ENCODE measurements at places on chromosomes 2 and 18.
A peak's percentile ranks its signal among the peaks of the same experiment; 100 is the strongest.

- DNase-seq = no peak
Measured at GRCh38 chr2:64582774-64583340, 58.7 kb downstream of the AFTPH start.

DNA sequence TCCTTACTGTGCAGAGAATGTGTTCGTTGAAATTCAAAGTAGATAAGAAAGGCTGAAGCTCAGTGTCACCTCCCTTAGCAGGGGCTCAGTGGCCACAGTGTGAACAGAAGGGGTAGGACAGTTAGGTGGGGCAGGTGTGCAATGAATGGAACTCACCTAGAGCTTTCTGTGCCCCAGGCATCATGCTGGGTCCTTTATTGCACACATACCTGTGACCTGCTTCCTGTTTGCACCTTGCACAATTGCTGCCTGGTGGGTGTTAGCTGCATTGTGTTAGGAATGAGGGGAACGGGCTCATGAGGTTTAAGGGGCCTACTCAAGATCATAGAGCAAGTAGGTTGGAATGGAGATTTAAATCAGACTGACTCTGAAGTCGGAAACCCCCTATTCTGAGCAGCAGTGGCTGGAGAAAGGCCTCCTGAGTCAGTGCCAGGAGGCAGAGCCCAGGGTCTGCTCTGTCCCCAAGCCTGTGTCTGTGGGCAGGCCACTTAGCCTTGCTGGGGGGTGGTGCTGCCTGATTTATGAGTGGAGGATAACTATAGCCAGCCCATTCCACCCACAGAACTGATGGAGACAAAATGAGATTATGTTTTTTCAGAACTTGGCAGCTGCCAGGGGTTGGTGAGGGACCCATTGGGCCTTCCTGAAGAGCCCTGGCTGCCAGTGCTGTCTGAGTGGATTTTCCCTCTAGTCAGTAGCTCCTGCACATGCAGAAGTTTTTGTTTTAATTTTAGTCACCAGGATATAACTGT, 76.2 kb downstream of the NPAS2 start:
- peak; percentile 24 for DNase-seq

DNA sequence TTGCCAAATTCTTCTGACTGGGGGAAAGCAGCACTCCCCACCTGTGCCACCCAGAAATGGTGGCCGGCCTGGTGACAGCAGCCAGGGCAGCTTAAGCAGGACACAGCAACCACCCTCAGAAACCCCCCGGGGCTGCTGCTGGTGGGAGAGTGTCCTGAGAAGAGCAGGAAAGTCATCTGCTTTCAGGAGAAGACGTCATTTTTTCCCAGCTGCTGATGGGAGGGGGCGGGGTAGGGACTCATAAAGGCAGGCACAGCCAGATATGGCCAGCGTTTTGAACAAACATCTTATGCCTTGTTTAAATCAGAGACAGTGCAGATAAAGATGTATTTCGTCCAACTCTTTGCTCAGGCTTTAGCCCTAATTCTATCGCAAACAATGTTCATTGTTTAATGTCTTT, 139.5 kb downstream of the LRRC30 start:
- no peak for DNase-seq

DNA sequence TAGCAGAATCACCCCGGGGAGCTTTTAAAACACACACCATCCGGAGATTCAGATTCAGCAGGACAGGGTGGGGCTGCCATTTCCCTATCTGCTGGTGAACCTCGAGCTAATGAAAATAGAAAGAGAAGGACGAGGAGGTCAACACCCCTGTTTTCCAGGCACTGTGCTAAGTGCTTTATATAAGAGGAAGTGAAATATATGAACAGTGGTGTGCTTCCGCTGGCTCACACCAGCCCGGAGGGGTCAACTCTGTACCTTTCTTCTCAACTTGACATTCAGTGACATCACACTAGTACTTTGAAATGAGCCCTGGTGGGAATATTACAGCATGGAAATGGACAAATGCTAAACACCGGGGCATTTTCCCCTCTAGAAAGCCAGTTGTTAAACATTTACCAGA, 108.3 kb upstream of the LTBP1 start:
- DNase-seq = no peak

- peak; percentile 5 for DNase-seq
Measured at GRCh38 chr2:127622561-127623387, 23.2 kb upstream of the GPR17 start.

- DNase-seq = peak; percentile 11
Measured at GRCh38 chr2:218992703-218993344, 398 bp downstream of the CRYBA2 start.

GRCh38 chr2:16661526-16661925, 4.1 kb downstream of the CYRIA start:
- no peak for DNase-seq

- no peak for DNase-seq
Measured at GRCh38 chr2:233542507-233542906, 24.1 kb downstream of the USP40 start.

DNA sequence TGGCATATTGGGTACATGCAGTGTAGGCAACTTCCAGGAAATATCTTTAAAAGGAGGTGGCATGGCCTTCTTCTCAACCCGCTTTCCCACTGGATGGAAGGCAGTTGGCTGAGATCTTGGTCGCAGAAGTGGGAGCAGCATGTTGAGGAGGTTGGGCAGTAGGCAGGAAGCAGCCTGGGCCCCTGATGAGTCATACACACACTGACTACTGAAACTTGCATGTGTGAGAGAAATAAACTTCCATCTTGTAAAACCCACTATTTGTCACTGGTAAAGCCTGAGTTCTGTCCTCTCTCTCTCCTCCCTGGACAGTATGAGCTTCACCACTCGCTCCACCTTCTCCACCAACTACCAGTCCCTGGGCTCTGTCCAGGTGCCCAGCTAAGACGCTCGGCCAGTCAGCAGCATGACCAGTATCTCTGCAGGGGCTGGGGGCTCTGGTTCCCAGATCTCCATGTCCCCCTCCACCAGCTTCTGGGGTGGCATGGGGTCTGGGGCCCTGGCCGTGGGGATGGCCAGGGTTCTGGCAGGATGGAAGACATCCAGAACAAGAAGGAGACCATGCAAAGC, 233.8 kb upstream of the SPRED2 start:
- DNase-seq = no peak

DNA sequence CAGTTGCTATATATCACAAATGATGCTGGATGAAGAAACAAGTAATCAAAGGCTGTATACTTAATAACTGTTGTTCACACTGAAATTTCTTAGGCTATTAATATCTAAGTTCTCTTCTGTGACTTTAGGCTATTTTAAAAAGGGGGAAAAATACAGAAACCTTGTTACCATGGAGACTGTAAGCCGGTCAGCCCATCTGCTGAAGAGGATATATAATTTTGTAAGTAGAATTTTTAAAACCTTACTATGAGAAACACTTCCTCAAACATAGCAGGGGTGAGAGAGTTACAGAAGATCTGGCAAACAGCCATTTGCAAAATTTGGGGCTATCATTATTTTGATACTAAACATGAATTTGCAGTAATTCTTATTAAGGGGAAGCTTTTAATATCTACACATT, 27.8 kb downstream of the CACNB4 start:
- DNase-seq = no peak

- no peak for DNase-seq
Measured at GRCh38 chr18:63562284-63562683, 20.1 kb downstream of the SERPINB12 start.

- DNase-seq = no peak
Measured at GRCh38 chr2:45264227-45265225, 255.3 kb upstream of the SIX2 start.

DNA sequence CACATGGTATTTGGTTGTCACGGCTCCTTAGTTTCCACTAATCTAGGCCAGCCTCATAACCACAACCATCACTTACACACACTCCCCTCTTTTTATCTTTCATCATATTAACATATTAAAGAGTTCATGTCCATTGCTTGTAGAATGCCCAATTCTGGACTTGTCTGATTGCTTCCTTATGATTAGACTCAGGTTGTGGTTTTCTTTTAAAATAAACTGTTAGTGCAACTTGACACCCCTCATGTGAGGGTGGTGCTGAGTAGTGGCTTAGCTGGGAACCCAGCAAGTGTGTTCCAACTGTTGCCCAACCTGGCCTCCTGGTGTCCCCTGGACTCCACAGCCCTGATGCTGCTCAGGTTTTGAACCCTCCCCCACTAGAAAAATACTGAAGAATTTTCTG, 20.1 kb upstream of the CD207 start:
- DNase-seq = no peak

DNA sequence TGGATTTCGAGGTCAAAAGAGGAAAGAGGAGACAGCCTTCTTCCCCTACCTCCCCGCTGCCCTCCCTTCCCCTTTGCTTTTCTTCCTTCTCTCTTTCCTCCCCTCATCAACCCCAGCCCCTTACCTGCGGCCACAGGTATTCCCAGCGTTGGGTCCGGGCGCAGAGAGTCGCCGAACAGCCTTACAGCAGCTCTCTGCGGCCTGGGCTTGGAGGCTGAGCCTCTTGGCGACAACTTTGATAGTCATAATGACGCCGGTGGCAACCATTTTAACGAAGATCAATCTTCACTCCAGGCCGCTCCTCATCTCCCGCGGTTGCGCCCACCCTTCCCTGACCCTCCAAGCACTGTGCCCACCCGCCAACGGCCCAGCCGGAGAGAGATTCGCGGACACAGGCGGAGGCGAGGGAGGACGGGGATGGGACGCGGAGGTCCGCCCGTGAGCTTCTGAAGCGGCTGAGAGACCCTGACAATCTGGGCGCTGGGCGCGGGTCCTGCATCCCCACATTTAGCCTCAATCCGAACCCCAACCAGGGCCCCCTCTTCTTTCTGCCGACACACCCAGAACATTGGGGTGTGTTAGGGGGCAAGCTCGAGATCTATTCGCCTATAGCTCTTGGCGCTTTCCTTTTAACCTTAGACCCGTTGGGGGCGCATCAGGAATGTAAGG, 1.5 kb upstream of the EVX2 start:
- no peak for DNase-seq

DNA sequence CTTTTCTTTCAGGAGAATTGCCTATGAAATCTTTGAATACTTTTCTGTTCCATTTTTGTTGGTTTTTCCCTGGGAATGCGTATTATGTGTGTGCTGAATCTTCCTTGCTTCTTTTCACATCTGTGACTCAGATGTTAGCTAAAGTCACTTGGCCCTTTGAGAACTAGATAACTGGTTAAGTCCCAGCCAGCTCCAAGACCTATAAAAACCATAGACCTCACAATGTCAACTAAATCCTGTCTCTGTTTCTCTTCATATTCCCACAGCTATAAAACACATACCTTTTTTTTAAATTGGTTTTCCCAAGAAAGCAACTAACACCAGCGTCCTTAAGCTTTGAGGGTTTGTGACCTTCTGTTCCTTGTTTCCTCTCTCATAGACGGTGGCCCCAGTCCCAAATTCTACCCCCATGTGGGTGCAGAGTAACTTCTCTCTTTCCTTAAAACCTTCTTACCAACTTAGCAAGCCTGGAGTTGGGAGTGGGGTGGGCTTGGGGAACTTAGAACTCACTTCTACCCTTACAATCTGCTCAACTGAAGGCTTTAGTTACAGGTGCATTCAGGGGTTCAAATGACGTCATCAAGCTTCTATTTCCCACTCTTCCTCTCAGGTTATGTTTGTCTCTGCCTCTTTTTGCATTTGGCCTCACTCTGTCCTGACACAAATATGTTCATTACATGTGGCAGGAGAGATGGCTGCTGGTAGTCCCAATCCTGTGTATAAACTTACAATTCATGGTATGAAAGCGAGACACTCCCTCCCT, 58.1 kb upstream of the TGIF1 start:
- no peak for DNase-seq

GRCh38 chr2:190113000-190113399, 50.5 kb upstream of the MSTN start:
- DNase-seq = no peak

- DNase-seq = no peak
Measured at GRCh38 chr2:133871545-133872209, 303.4 kb upstream of the NCKAP5 start.

DNA sequence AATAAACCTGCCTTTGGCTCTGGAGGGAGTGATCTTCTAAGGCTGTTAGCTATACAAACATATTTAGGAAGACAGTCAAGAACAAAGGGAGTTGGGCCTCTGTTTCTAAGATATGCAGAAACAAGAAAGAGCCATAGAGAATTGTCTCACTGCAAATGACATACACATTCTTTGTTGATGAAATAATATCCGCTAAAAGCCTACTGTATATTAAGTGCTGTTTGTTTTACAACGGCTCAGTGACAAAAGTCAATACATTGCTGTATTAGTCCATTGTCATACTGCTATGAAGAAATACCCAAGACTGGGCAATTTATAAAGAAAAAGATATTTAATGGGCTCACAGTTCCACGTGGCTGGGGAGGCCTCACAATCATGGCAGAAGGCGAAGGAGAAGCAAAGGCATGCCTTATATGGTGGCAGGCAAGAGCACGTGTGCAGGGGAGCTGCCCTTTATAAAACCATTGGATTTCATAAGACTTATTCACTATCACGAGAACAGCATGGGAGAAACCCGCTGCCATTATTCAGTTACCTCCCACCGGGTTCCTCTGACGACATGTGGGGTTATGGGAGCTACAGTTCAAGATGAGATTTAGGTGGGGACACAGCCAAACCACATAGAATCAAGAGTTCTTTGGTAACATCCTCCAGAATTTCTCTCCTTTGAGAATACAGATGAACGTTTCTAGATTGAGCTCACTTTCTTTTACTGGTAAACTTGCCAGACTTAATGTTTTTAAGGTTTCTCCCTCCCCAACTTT, 157.8 kb downstream of the PIK3C3 start:
- DNase-seq = no peak

DNA sequence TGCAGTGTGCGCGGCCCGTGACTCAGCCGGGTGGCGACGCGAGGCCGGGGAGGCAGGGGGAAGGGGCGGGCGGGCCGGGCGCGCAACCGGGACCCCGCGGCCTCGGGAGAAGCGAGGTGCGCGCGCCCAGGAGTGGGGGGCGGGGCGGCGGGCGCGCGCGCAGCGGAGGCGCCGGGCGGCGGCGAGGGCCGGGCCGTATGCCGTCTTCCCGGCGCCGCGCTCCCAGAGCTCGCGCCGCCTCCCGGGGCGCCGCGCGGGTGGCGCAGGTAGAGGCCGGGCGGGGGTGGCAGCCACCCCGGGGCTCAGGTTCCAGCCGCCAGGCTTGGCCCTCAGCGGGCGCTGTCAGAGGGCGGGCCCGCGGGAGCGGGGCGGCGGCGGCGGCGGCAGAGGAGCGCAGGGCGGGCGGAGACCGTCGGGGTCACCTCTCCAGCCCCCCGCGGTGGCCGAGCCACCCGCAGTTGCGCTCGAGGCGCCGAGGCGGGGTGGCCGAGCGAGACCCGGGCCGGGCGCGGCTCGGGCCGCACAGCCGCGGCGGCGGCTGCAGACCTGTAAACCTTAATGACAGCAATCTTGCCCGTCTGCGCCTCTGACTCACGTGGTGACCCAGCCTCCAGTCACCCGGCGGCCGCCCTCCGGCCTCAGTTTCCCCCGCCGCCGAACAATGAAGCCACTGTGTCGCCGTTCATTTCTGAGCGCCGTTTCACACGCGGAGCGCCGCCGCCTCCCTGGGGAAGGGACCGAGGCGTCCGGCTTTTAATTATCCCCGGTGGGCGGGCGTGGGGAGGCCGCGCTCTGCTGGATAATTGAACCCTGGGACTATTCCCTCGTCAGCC, 25.3 kb upstream of the SMAD7 start:
- peak; percentile 67 for DNase-seq

Measured in transverse colon (tissue), 4 donors.